HCT116 (cell line): ENCODE measurements at places on chromosomes 6 and 20.

- DNase-seq, result no peak
These were observed 16.1 kb upstream of the TSBP1 start for GRCh38 chr6:32387589-32388340.

- no peak for DNase-seq
These were observed 170.3 kb upstream of the PDE10A start for GRCh38 chr6:165833355-165833754.

- DNase-seq, result no peak
These were observed 20.2 kb downstream of the HLA-DRA start for GRCh38 chr6:32459781-32460424.

DNA sequence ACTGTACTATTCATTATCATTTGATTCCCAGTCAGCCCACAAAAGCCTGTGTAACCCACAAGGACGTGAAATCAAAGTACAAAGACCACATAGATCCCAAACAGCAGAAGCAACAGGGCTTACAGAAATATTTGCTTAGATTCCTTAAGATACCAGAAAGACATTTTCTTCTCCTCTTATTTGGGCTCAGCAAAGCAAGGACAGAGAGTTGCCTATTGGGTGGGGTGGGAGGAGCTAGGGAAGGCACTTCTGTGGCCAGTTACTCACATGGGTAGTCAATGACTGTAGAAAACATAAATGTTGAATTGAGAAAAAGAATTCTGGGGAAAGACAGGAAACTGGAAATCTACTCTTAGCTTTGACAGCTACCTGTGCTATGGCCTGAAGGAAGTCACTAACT, 19.8 kb downstream of the PDE7B start:
- no peak for DNase-seq

GRCh38 chr20:51451484-51451883, 91.0 kb downstream of the NFATC2 start:
- DNase-seq, result no peak
